ENCODE measurements at places on chromosomes 3 and 15.

DNA sequence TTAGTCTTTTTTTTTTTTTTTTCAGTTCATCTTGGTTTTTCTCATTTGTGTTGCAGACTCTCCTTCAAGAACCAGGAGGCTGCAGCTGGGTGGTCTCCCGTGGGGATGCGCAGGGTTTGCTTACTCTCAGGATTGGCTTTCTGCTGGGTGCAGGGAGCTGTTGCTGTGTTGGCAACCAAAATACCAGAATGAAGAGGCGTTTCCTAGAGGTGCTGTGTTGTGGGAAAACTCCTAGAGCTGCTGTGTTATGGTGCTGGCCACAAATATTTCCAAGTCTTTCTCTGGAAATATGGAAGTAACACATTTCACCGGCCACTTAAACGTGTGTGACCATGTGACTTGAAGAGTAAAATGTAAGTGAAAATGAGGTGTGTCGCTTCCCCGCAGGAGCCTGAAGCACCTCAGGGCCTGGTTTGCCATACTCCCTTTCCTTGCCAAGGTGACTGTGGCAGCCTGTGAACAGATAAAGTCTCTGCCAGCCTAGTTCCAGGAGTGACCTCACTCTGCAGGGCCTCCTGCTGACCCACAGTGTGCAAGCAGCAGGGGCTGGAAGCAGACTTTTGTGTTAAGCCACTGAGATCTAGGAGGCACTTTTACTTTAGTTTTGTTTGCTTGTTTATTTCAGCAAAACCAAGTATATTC is 258.9 kb downstream of the ADAMTS17 start:
- peak; percentile 43 for DNase-seq

GRCh38 chr15:89443581-89443980 is 52.8 kb downstream of the RHCG start:
- no peak for DNase-seq

DNA sequence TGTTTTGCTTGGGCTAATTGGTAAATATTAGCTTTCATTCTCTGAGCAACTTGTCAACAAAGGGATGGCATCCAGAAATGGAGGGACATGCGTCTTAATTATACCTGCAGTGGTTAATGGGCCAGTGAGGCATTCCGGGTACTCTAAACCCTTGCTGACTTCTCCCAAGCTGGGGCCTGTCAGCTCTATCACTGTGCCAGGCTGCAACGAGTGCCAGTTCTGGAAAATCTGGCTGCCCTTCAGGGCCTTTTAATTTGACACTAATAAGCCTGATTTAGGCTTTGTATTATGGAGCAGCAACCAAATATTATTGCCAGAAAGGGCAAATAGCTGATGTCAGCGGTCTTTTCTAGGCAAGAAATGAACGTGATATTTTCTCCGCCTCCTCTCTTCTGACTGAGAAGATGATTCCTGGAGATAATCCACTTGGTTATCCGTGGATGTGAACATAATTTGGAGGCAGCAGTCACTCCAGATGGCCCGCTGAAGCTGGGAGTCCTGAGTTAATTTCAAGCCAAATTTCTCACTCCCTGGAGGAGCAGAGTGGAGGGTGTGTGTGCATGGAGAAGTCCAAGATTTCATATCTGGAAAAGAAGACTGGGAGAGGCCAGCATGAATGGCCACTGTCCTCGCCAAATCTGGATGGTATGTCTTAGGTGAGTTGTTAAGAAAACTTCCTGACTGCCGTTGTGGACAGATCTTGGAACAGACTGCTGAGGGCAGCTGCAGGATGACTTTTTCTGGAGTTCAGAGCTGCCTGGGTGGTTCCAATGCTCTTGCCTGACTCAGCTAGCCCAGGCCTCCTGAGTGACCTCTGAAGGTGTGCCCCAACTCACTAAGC is 44.4 kb upstream of the PSMD6 start:
- DNase-seq, result no peak

DNA sequence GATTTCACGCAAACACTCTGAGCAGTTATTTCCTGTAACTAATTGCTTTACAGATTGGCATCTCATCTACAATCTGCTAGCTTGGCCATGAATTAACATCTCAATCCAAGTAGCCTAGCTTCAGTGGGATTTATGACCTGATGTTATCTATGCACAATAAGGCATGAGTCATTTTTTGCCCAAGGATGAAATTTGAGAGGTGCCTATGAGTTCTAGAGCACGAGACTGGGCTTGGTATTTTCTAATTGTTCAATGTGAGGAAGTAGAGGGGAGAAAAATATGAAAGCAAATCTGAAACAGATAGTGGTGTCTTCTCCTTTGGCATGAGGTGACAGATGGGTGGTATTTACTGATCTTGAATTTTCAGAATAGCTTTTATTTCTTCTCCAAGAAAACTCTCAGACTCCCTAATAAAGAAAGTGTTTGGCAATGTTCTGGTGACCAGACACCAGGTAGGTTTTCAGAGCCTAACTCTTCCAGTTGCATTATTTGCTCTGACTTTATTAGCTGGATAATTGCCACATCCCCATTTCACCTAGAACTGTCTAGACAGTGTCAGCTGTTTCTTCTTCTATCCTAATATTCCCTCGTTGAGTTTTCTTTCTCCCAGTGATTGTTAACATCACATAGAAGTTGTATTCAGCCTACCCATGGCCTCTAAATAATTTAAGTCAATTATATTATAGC is 301.0 kb upstream of the UMPS start:
- DNase-seq, result peak; percentile 69

DNA sequence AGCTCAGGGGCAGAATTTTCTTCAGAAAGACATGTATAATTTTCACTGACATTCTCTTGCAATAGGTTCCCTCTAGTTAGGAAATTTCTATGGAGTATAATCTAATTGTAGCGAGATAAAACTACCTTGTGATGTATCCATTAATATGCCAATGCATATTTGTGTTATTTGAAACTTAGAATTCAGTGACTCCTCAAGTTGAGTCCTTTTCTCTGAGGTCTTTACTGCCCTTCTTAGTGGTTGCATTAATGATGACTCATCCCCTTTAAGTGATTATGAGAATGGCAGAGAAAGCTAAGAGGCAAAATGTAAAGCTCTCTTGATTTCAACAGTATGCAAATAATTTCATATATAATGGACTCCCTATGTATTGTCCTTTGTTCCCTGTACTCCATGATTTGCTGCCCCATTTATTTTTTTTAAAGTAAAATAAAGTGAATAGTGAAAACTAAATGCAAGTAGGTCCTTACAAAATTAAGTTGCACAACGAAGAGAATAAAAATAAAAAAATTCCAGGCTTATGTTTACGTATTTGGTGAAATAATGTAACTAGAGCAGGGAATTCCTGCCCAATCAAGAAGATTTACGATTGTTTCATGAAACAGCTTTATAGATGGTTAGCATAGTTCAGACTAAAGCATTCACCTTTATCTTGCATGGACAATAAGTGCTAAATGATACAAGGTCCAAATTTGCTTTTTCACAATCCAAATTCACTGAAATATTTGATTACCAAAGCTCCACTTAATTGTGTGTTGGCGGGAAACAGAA is 78.1 kb downstream of the ZPLD1 start:
- peak; percentile 10 for DNase-seq

GRCh38 chr3:80870476-80871041 is 890.9 kb downstream of the GBE1 start:
- no peak for DNase-seq

GRCh38 chr3:177824841-177825240 is 627.6 kb upstream of the TBL1XR1 start:
- no peak for DNase-seq

DNA sequence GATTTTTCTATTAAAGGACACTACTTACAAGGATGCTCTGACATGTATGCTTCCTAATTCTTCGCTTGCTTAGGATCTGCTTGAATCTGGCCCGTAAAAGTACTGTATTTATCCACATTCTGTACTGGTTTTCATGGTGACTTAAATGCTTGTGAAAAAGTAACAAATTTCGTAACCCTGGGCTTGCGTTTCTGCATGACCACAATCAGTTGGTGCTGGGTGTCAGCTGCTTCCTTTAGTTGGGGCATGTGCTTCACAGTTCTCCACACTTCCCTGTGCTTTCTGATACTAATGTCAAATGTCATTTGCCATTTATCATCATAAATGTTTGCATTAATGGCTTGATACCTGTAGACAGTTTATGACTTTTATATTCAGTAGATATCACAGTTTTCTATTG is 218.4 kb upstream of the MLF1 start:
- no peak for DNase-seq

DNA sequence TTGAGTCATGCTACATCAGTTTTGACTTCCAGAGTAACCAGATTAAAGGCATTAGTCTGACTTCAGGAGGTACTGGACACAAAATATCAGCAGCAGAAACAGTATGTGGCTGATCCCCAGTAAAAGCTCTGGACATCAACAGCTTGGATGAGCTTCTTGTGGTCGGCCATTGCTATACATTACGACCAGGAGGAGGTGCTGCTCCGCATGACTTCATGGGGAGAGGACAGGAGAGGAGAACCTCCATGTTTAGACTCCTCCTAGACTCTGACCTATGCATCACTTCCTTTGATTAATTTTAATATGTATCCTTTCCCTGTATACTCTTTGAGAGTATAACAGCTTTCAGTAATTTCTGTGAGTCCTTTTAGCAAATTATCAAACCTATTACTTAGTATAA is 285.6 kb upstream of the ARHGEF26 start:
- no peak for DNase-seq

DNA sequence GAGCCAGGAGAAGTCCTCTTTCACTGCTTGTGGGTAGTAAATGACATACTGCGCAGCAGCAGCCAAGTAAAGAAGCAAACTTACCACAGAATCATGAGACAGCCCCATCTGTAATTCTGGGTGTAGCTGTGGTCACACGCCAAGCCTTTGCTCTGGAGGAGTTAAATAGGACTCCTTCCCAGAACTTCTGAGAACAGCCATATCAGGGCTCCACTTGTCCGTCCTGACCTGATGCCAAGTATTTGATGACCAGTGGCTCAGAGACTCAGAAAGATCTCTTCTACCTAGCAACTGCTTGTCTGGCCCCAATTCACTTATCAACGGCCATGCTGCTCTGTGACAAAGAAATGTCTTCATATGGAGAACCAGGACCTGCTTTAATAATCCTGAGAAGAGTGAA is 20.6 kb upstream of the GOLIM4 start:
- DNase-seq, result peak; percentile 93

DNA sequence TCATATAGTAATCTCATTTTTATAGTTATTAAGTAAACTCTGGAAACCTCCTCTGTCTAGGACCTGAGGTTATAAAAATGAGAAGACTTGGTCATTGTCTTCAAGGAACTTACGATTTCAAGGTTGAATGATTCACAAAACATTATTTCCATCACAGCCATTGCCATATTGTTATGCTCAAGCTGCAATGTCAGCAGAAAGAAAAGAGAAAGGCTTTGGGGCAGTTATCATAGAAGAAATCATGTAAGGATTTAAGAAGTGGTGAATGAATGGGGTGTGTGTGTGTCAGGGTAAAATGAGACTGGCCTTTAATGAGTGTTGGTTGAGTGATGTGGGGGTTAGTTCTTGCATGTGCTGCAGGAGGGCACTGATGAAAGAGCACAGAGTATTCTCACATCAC is 346.8 kb downstream of the SQOR start:
- DNase-seq, result no peak

DNA sequence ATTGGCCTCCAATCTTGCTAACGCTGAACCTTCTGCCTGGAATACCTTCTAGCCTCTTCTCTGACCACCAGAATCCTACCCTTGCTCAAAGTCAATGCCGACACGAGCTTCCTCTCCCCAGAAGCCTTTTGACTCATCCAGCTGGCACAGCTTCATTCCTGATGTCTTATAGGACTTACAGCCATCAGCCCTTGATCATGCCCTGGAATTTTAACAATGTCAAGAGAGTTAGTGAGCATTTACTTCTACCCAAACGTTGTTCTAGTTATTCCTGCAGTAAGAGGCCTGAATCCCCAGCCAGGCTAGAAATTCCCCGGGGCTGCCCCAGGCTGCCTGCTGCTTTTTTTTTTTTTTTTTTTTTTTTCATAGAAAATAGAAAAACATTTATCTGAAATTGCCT is 3.9 kb downstream of the CYP1A2 start:
- DNase-seq, result peak; percentile 64

DNA sequence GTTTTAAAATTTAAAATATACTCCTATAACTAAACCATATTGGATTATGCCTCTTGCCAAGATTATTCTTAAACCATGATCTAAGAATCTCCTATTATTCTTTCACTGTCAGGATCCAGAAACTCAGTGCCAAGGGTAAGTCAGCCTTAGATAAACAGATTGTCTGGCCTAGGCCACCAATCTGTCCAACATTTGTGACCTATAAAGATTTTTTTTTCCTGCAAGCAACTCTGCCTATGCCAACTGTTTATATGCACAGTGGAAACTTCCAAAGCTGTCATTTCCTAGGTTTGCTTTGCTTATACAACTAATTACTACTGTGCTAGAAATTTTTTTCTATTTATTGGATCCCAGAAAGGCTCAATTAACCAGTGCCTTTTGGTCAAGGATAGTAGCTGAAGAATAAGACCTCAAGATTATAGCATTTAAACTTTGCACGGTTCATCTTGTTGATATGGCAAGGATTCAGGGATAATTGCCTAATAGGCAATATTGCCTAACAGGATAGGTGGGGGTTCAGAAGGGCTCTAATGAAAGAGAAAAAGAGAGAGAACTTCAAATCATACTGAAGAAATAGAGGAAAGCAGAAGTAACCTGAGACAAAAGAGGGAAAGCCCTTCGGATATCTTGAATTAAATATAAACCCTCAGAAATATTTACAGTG is 22.8 kb downstream of the GAP43 start:
- no peak for DNase-seq

DNA sequence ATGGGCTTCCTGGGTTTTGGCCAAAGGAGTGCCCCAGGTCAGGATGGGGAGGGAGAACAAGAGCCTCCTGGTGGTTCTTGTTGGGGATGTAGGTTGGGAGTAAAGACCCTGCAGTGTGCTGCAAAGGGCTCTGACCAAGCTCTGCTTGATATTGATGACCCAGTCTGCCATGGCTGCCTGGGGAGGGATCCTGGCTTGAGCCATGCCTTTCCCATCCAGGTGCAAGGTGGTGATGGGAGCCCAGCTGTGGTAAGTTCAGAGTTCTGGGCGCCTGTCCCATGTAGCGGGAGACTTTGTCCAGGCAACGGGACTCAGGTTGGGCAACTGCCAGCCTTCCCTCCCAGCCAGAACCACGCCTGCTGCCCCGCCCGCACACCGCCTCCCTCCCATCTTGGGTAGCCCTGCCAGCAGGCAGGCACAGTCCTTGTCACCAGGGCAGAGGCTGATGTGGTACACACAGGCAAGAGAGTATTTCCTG is 2.6 kb downstream of the GNAI2 start:
- no peak for DNase-seq

DNA sequence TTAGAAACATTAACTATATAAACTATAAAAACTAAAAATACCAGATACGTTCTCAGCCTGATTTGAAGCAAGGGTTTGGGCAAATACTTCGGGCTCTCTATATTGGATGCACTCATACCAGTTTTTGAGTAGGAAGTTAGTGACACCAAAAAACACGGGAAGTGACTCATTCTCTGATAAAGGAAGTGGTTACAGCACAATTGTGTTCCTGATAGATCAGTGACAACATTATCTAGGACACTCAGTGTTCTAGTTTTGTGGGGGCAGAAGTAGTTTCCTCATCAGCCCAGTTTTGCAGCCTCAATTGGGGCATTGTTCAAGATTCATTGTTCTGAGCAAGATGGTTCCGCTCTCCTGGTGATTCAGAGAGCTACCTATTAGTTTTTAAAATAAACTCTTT is 469.6 kb upstream of the DPPA4 start:
- DNase-seq, result peak; percentile 62

Data from astrocyte (in vitro differentiated cells and primary cell).